ENCODE measurements at places on chromosomes 6 and 20.

- no peak for DNase-seq
These were observed 23.1 kb downstream of the FIG4 start for GRCh38 chr6:109714166-109714565.

GRCh38 chr6:1390133-1390945, 963 bp downstream of the FOXF2 start:
- peak; percentile 60 for DNase-seq

- no peak for DNase-seq
These were observed 164.0 kb upstream of the DTNBP1 start for GRCh38 chr6:15826814-15827318.

DNA sequence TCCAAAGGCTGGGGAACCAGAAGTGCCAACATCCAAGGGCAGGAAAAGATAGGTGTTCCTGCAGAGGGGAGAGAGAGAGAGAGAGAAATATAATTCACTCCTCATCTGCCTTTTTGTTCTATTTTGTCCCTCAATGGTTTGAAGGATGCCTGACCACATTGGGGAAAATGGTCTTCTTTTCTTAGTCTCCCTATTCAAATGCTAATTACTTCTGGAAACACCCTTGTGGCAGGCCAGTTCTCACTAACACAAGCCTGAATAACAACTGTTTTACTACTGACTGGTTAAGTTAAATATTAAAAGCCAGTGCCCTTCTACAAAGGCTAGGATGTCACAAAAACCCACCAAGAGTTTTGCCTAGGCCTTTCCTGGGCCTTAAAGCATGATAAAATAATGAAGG, 425.4 kb upstream of the HTR1E start:
- no peak for DNase-seq

DNA sequence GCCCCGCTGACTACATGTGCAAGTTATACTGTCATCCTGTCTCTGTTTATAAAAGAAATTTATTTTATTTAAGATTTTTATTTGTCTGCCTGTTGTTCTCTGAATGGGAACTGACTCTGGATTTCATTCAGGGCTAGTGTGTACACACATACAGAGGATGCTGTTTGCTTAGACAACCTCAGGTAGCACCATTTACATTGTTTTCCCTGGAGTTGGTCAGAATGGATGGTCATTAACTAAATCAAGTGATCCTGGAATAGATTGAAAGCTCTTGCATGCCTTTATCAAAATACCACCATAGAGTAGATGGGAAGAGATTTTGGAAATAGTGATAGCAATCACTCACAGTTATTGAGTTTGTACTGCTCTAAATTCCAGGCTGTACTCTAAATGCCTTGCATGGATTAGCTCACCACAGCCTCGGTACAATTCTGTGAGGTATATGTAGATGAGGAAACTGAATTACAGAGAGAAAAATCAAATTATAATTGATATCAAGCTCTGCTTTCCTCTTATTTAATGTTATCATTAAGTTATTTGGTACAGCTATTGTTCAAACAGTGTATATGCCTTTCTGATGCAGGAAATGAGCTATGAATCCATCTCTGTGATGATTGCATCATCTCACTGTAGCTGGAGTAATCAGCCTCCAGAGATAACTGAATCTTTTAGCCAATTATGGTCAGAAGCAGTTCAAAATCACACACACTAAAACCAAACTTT, 51.9 kb downstream of the RNF217 start:
- DNase-seq: no peak

DNA sequence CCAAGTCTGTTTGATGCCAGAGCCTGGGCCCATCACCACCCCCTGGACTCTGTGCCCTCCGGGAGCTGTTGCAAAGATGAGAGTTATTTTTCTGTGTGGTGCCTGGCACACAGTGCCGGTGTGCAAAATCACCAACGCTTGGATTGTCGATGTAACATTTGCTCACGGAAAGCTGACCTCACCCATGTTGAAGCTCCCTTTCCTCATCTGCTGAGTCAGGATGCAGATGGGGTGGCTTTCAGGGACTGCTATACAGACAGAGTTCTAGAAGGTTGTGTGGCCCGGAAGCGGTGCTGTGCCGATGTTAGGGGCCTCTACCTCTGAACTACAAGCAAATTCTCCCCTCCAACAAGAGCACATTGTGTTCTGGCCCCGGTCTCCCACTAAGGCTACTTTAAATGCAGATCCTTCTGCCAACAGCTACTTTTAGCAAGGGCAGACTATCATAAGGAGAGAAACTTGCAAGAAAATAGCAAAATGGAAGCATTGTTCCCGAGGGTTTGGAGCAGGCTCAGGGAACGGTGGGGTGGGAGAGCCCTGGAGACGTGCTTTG, 34.0 kb downstream of the EYA2 start:
- no peak for DNase-seq

GRCh38 chr20:51513545-51513944, 29.0 kb downstream of the NFATC2 start:
- no peak for DNase-seq

GRCh38 chr6:152380351-152380767, 256.8 kb downstream of the SYNE1 start:
- DNase-seq: no peak

- DNase-seq: no peak
These were observed 16.5 kb upstream of the HLA-A start for GRCh38 chr6:29925727-29926412.

GRCh38 chr6:2429460-2429859, 184.1 kb upstream of the GMDS start:
- DNase-seq: no peak

DNA sequence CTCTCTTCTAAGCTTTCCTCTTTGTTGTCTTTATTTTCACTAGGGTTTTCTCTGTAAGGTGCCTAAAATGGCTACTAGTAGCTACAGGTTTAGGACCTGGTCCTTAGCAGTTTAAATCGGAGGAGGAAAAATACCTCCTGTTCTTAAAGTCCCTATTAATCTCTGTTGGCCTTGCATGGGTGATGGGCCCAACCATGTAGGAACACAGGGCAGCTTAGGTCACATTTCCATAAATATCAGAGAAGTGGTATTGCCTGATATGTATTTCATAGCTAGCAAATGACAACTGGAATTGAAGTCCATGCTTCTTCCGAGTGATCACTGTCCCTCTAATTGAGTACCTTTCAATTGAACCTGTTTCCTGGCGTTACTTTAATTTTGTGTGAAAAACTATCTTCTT, 70.0 kb downstream of the LAMA2 start:
- no peak for DNase-seq

- DNase-seq: no peak
These were observed 336.9 kb downstream of the CD83 start for GRCh38 chr6:14454473-14454775.

Data from H9 (cell line).